AG08395 (cell line): ENCODE measurements at places on chromosomes 13 and 19.

- no peak for DNase-seq
Observed at GRCh38 chr19:12750851-12751250, 740 bp upstream of the BEST2 start.

DNA sequence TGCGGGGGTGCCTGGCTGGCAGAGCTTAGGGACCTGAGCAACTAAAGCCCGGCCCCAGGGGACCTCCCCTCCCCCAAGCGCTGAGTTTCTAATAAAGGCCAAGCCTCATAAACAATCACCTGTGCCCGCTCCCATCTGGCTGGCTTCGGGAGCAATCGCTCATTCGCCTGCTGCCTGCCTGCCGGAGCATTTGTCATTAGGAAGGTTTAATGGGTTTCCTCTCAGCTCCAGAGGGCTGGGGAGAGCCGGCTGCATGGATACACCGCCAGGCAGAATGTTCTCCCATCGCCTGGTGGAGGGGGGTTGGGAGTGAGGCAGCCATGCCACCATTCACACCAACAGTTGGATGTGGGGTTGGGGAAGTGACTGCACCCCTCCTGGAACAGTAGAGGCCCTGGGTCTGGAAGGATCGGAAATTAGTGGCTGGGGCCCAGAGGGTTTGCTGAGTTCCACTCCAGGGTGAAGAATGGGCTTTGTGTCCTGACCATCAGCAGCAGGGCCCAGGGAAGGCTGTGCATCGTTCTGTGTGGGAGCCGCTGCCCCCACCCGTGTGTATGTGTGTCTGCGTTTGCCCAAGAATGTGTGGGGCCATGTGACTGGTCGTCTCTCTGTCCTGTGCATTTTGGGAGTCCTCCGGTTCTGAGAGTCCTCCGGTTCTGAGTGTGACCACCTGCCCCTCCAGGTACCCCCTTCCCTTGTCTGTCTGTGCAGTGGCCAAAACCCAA is 15.3 kb downstream of the PIN1 start:
- no peak for DNase-seq

DNA sequence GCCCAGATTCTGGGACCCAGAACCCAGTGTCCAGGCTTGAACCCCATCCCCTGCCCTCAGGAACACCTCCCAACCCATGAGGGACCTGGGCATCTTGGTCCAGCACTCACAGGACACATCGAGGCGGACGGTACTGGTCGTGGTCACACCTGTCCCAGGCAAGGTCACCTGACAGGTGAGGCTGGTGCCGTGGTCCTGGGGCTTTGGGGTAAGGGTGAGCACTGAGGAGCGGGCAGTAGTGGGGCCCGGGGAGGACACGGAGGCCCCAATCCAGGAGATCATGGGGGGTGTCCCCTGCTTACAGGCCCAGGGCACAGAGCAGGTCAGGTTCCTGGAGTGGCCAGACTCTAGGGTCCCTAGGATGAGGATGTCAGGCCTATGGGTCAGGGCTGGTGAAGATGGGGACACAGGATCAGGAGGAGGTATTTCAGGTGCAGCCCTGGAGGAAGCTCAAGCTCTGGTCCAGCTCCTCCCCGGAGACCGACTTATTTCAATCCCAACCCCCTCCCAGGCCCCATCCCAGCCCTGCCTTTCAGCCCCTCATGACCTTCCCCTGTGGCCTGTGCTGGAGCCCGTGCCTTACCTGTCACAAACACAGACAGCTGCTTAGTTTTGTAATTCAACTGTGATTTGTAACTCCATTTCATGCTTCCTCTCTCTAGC is 772 bp downstream of the SIGLEC8 start:
- DNase-seq, result no peak

- no peak for DNase-seq
Observed at GRCh38 chr19:51652266-51652665, 5.6 kb upstream of the SIGLEC14 start.

DNA sequence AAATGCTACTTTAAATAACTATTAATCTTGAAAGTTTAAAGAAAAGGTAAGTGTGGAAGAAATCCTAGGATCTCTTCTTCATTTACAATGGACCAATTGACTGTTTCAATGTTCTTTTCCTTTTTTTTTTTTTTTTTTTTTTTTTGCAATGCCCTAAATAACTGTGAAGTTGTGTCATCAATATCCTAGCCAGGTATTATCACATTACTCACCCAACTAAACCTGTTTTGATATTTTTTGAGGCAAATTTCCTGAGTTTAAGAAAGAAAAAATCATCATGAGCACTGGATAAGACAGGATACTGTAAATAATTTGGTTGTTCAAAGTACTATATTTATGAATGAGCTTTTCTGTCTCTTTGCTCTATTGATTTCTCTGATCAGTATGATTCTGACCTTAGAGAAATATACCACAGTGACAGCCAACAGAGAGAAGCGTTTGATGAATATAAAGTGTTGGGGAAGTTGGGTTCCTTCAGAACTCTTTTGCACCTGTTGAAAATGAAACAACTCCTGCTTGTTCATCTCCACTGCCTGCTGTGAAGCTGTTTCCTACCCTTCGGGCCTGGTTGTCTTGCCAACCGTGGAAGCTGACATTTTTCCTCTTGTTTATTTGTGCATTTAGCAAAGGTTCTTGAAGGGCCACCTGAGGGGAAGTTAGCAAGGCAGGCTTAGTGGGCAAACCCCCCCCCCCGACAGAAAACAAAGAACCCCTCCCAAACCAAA is 1220.5 kb upstream of the SLC10A2 start:
- no peak for DNase-seq

DNA sequence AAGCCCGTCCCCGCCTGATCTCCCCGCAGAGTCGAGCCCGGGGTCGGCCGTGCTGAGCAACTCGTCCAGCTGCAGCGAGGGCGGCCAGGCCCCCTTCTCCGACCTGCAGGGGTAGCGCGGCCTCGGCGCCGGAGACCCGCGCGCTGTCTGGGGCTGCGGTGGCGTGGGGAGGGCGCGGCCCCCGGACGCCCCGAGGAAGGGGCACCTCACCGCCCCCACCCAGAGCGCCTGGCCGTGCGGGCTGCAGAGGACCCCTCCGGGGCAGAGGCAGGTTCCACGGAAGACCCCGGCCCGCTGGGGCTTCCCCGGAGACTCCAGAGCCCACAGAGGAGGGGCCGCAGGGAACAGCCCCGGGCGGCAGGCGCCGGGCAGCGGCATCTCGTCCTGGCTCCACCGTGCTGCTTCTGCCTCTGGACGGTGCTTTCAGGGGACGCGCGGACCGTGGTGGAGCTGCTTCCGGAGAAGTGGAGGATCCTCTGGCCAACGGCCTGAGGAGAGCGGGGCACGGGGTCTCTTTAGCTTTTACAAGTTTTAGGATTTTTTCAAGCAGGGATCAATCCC is 8.8 kb upstream of the F7 start:
- no peak for DNase-seq

GRCh38 chr19:48746738-48747575 is at the start of gene IZUMO1:
Gene IZUMO1 (minus strand): TSS chr19:48746909. CDS start chr19:48745859, 1,050 bp downstream.
- DNase-seq, result peak; percentile 87
